Hematopoietic multipotent progenitor cell treated with erythropoietin and hydrocortisone succinate and interleukin-3 and kit ligand, for 8 days (in vitro differentiated cells): ENCODE measurements at places on chromosomes 6 and 20.
A peak's percentile ranks its signal among the peaks of the same experiment; 100 is the strongest.

DNA sequence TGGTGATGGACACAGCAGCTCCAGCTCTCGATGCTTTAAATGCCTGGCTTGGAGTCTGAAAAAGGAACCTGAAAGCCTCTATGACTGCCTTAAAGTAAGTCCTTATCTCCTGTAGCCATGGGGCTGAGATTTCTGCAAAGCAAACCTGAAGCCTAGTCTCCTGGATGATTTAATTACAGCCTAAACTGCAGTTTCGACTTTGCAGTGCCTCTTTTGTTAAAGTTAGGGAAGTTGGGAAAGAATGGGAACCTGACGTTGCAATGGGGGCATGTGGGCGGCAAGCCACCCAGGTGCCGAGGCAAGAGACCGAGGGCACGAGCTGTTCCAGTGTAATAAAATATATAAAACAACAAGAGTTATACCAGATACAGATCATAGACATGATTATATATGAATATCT, 11.7 kb upstream of the TCFL5 start:
- no peak for DNase-seq

DNA sequence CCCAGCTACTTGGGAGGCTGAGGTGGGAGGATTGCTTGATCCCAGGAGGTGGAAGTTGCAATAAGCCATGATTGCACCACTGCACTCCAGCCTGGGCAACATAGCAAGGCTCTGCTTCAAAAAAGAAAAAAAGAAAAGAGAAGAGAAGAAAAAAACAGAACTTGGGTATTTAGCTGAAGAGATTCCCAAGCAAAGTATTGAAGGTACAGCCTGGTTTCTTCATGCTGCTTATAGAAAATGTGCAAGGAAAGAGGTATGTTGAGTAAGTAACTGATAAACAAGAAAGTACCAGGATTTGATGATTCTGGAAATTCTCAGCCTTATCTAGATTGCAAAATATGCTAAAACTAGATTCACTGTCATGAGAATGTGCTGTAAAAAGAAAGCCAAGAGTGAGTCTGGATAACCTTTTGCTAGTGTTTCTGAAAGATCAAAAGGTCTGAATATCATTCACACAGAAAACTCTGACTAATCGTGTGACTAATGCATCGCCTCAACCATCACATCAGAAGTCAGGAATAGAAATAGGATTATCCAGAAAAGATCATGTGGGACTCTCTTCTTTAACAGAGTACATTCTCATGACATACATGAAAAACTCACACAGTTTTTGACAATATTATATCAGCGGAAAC, 32.4 kb upstream of the NOP56 start:
- no peak for DNase-seq

- DNase-seq, result no peak
These were observed 96.4 kb upstream of the CNKSR3 start for GRCh38 chr6:154606860-154607259.

DNA sequence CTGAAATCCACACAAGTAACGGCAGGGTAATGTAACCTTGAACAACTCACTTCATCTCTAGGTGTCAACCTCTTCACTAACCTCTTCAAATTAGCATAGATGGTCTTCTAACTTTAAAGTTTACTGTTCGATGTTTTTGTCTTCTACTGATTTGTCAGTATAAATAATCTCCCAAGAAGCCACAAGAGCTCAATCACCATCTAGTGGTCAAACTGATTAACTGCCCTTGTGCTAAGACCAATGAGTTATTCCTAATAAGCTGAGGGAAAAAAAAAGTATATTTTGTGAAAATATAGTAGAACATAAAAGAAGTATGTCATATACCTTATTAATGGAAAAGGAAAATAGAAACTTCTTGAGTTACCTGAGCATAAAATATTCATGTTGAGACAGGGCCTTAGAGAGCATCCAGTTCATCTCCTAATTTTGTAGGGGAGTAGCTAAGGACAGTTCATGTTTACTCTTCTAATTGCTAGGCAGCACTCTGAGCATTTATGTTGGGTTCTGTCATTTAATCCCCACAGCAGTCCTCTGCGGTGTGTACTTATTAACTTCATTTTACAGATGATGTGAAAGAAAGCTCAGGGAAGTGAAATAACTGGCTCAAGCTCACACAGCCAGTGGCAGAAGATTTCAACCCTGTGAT, 317.1 kb downstream of the ESR1 start:
- DNase-seq, result peak; percentile 61

GRCh38 chr20:2172305-2173175, 70.9 kb downstream of the STK35 start:
- DNase-seq, result peak; percentile 58

- no peak for DNase-seq
These were observed 522.8 kb upstream of the AGPAT4 start for GRCh38 chr6:161796681-161797080.

- no peak for DNase-seq
These were observed 28.1 kb upstream of the RALGAPA2 start for GRCh38 chr20:20740541-20740940.

GRCh38 chr6:137792160-137793033, 74.7 kb upstream of the TNFAIP3 start:
- no peak for DNase-seq

DNA sequence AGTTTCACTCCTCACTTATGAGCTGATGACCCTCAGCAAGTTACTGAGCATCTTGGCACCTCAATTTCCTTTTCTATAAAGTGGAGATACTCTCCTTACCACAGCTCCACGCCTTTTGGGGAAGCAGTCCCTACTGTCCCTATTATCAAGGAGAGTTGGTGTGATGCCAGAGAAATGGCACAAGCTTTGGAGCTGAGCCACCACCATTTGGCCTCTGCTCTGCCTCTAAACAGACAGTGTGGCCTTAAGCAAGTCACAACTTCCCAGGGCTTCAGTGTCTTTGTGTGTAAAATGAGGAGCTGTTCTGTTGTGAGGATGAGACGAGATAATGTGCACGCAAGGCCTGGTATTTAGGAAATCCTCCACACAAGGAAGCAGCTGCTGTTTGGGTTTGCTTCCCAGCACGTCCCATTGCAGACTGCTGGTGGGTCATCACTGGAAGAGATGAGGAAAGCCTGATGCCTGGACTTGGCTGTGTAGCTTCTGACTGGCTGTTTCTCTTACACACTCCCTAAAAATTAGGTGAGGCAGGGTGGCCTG, 18.5 kb downstream of the NSFL1C start:
- DNase-seq, result no peak

GRCh38 chr6:163504984-163505640, 90.6 kb downstream of the QKI start:
- no peak for DNase-seq

GRCh38 chr6:44339301-44339700, 3.1 kb upstream of the SPATS1 start:
- no peak for DNase-seq

DNA sequence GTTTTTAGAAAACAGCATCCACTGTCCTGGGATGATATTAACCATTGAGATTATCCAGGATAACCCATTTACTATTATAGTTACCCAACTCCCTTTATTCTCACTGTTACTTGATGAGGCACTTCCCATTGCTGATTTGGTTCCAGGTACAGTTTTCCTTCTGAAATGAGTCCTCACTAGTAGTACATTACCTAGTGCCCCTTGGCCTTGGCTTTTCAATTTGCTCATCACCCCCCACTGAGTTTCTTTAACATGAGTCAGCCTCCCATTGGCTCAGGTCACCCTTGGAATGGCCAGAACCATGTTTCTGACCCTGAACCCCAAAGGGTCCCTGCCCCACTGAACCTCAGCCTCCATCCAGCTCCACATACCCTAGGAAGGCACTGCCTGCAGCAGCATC, 28.4 kb downstream of the MDGA1 start:
- no peak for DNase-seq

DNA sequence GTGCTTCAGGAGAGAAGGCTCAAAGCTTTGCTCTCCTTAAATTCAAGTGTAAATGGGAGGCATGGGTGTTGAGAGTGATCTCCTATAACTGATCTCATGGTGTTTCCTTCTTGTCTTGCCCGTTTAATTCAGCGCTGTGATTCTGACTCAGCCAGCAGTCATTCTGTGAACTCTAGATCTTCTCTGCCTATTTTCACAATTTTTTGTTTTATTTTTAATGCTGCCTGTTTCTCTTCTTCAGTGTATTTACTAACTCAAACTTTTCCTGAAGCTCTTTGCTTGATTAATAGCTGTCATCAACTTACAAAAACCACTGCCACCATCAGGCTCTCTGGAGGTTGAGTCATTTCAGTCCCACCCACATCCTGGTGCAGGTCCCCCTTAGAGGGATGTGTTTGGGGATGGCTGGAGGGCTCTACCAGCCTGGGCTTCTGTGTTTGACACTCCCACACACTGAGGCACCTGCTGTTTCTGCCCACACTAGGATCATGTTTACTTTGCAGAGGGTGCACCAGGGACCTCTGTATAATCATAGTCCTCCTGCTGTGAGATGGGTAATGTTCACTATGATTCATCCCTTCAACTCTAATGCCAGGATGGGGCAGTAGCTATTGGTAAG, 94.0 kb downstream of the SHLD1 start:
- no peak for DNase-seq

DNA sequence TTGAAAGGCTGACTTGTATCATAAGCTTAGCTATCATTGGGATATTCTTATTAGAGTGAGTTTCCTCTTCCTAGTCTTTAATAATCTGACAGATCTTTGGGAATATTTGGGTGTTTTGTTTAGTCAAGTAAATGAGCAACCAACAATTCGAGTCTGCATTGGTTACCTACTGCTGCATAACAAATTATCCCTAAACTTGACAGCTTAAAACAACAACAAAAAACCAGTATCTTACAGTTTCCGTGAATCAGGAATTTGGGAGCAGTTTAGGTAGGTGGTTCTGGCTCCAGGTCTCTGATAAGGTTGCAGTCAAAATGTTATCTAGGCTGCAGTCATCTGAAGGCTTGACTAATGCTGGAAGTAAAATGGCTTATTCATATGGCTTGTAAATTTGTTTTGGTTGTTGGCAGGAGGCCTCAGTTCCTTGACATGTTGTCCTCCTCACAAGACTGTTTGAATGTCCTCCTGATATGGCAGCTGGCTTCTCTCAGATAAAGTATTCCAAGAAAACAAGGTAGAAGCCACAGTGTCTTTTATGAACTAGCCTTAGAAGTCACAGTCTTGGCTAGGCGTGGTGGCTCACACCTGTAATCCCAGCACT, 7.2 kb downstream of the GTF3C6 start:
- peak; percentile 91 for DNase-seq

DNA sequence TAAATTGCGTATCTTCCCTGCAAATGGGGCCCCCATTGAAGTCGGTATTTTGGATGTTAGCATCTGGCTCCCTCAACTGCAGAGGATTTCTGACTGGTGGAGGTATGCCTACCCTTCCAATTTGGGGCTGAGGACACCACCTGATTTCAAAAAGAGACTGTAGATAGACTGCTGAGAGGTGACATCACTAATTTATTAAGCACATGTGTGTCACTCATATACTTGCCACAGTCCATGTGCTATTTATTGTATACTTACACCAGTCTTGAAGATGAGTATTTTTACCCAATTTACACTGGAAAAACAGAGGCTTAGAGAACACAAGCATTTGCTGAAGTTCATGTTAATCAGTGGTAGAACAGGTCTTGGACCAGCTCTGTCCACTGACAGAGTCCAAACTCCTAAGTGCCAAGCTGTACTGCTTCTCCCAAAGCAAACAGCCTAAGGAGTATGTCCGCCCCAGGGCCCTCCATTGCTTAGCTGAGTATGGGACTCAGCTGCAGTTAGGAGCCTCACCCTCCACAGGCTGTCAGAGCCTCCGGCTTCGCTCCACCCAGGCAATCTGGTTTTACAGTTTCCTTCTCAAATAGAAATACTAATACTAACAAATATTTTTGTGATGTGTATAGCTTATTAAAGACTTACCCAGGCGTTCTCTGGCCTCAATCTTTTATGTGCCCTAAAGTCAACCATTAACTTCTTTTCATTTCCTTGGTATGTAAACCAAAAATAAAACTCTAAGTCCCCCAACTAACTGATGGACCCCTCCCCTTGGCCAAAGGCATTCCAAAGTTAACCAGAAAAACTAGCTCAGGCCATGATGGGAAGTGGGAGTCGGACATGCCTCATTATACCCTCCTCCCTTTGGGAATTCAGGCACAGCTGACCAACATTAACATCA, 17.5 kb downstream of the RIN2 start:
- DNase-seq, result no peak

DNA sequence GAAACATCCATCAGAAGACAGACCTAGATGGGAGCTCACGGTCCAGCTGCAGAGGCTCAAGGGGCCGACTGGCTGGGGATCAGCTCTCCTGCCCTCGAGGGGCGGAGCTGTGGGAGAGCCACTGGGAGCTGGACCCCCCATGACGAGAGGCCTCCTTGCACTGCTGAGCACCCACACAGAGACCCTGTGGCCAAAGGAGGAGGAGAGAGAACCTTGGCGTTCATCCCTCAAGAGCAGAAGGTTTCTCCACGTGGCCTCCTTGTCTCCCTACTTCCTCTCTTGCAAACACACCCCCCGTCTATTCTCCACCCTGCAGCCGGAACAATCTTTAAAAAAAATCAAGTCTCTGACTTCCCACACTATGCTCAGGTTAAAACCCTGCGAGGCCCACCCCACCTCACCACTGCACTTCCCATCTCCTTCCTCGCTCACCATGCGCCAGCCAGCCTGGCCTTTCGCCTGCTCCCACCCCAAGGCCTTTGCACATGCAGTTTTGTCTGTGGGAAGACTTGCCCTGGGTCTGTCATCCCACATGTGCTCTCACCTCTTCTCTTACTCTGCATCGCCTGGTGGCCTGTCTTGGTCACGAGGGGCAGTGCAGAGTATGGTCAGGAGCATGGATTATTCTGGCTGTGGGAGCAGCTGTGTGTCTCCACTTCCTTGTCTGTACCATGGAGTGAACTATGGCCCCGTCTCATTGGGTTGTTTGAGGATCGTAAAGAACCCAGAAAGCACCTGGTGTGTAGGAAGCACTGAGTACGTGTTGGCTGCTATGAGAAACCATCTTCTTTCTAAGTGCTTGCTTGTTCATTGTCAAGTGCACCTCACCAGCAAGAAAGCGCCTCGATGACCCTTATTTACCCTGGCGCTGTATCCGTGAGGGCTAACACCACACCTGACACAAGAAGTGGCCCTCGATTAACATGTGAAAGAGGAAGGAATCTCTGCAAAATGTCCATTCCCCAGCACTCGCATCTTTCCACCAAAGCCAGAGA, 32.9 kb downstream of the PMEPA1 start:
- DNase-seq, result no peak

DNA sequence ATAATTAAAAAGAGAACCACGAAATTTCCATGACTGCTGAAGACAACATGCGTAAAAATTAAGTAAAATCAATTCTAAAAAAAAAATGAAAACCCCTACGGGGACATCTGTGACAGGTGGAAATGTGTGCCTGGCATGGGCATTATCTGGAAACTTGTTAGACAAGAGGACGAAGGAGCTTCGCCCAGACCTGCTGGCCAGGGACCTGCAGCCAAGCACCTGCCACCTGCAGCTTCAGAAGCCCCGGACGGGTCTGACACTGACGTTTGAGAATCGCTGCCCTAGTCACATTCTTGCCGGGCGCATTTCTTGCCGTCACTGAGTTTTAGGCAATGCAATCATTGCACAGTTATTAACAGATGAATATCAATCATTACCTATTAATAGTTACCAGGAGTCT, 140.3 kb downstream of the SMOC2 start:
- DNase-seq, result no peak

- DNase-seq, result no peak
These were observed 128.8 kb upstream of the PDE7B start for GRCh38 chr6:135722679-135723078.

- DNase-seq, result no peak
These were observed 4.2 kb downstream of the SCML4 start for GRCh38 chr6:107819964-107820337.
